Activated CD8-positive, alpha-beta memory T cell treated with anti-CD3 and anti-CD28 coated beads, Interleukin-2, amount 10 ng/mL, durations not matched to agents 7 days and 5 days (primary cell): ENCODE measurements at places on chromosomes 12 and 14. TPM values are rescaled to one million over a fixed set of nuclear protein-coding genes. Genes with fewer than 3 reads are reported as not detected.

Gene NANOG
- total RNA-seq = not detected

GRCh38 chr14:88181072-88181471, 142.0 kb downstream of the KCNK10 start:
- DNase-seq = peak; percentile 44

DNA sequence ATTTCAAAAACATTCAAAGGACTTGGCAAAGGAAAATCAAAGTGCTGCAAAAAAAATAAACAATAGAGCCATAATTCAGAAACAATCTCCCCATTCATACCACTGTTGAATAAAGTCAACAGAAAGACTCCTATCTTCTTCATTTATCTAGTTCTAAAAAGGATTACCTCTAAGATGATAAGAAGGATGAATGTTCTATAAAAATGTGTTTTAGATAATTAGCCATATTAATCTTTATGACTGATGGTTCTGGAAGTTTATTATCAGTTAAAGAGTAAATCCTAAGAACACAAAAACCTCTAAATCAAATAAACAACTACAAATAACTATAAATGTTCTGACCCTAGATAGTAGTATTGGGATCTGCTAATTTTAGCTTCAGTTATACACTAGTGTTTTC, 37.8 kb upstream of the CDKL1 start:
- no peak for DNase-seq

Gene LRTM2
- not detected for total RNA-seq

DNA sequence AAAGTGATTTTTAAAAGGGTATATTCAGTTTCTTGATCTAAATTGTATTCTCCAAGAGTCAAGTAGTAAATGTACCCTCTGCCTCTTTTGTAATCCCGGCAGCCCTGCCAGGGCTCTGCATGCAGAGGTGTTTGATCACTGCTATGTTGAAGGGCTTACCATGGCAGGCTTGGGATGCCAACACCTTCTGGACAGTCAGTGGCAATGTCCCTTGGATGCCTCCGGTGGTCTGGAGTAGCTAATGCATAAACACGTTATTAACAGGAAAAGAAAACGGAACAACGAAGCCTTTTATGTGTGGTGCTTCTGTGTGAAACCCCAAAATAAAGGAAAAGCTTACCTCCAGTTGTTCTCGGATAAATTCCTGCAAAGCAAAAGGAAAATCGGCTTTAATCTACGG, 19.9 kb downstream of the EIF2B2 start:
- no peak for DNase-seq

DNA sequence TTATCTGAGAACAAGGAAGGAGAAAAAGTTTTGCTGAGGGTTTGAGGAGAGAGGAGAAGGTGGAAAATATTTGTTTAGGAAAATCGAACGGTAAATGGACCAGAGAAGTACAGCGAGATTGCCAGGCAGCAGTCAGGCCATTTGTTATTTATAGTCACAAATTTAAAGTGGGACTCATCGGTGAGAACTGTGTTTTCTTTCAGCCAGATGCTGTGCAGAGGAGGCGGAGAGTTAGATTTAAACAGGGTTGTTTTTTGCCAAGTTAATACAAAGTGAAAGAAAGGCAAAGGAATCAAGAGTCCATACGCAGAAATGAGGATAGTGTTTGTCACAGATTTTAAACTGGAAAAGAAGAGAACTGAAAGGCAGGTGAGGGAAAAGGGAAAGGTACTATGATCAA, 200.6 kb upstream of the CNOT2 start:
- no peak for DNase-seq

GRCh38 chr12:4771960-4772566, 51.9 kb downstream of the GALNT8 start:
- DNase-seq = no peak

Gene REP15
- not detected for total RNA-seq

DNA sequence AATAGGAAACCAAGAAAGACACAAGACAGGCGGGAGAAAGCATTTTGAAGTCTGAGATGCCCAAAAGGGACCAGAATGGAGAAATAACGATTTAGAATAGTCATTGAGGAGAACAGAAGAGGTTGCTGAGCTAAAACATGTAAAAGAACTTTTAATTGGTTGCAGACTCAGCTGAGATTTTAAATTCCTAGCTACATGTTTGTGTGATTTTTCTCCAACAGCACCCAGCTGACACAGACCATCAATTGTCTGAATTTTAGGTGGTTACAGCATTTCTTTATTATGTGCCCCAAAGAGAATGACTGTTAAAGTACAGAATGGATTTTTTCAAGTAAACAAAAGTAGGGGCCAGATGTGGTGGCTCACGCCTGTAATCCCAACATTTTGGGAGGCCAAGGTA, 50.3 kb downstream of the BAZ1A start:
- no peak for DNase-seq

DNA sequence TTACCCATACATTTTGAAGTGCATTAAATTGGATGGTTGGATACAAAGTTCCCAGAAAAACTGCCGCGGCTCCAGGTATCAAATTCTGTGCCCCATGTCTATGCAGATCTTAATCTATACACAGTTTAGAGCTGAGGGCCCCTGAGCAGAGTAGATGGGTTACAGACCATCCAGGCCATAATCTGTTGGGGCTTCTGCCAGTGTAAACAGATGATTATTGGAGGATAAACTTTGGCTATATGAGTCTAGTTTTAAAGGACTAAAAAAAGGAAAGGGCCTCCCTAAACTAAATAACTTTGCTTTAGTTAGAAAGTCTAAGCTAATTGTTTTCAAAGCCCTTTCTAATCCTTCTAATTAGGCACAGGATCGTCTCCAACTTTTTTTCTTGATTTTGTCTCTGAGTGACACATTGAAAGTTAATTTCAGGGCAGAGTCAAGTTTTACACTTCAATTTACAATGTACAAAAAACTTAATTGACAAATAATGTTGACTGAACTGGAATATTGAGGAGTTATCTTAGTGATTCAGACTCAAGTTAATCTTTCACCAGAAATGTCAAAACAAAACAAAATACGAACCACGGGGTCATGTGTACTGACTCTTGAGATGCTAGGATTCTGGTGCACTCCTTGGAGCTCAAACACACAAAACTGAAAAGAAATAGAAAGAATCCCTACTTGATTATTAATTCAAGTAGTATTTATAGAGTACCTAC, 133.9 kb upstream of the SCAF11 start:
- no peak for DNase-seq

- DNase-seq = no peak
Measured at GRCh38 chr14:96231526-96232130, 24.4 kb upstream of the BDKRB1 start.

DNA sequence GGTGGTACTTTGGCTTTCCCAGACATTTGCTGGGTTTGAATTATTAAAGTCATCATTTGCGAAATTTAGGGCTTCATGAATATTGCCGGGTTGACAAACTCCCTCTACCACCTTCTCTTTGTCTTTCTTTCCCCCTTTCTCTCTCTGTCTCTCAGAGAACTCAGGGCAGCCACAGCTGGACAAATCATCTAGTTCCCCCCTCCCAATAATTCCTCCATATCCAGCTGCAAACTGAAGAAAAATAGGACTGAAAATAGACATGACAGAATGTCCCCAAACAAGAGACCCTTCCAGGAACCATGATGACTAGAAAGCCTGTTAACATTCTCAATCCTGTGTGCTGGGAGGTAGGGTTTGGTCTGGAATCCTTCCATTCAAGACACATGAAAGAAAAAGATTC, 67.1 kb upstream of the TBX5 start:
- no peak for DNase-seq

DNA sequence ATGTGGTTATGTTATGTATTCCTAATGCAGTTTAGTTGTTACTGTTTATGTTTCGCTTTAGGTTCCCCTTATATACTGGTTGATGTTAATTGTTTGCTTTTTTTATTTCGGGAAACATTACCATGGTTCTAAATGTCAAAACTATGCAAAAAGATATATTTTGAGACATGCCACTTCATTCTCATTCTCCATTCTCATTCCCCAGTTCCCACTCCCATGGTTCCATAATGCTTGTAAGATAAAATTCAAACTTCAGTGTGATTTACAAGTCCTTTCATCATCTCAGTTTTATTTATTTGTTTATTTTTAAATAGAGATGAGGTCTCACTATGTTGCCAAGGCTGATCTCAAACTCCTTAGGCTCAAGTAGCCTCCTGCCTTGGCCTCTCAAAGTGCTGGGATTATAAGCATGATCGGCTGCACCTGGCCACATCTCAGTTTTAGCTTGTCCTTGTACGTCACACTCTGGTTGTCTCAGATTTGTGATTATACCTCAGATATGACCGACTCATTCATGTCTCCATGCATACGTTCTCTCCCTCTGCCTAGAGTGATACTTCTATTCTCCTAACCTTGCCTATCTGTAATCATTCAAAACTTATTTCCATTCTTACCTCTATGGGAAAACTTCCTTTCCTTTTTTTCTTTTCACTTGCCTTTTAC, 407.8 kb upstream of the RGS6 start:
- DNase-seq = no peak

GRCh38 chr12:90013409-90013808, 304.8 kb upstream of the ATP2B1 start:
- DNase-seq = no peak

DNA sequence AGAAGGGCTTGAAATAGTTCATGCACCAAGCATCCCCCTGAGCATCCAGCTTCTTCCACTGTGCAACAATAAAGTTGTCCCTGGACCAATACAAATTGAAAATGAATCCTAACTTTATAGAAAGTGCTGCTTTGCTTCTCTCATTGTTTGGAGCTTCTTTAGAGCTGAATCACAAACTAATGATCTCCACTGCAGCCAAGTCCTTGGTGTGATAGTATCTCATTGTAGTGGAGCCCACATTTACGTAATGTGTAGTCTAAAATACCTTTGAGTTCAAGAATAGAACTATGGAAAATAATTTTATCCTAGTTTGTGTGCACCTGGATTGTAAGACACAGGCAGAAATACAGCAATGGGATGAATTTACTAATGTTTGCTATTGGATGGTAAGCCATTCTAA, 319.9 kb downstream of the EGLN3 start:
- no peak for DNase-seq

DNA sequence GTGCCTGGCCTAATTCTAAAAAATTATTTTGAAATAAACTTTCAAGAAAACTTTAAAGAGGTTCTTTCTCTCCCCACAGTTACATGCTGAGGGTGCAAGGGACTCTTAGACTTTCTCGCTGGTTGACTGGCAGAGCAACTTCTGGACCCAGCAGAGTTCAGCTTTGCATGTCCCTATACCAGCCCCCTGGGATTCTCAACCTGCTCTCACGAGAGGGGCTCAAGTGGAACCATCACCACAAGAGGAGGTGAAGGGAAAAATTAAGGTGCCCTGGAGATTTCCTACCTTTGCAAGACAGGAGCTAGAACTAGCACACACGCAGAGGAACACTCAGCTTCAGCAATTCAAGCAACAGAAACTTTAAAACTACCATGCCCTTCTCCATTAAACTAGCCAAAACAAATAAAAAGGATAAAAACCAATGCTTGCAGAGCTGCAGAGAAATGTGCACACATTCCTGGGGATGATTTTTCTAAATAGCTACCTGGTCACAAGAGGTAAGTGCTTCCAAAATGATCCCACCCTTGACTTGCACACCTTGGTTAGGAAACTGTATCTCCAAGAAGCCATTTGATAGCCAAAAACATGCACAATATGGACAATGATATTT, 2.5 kb downstream of the HVCN1 start:
- DNase-seq = no peak

DNA sequence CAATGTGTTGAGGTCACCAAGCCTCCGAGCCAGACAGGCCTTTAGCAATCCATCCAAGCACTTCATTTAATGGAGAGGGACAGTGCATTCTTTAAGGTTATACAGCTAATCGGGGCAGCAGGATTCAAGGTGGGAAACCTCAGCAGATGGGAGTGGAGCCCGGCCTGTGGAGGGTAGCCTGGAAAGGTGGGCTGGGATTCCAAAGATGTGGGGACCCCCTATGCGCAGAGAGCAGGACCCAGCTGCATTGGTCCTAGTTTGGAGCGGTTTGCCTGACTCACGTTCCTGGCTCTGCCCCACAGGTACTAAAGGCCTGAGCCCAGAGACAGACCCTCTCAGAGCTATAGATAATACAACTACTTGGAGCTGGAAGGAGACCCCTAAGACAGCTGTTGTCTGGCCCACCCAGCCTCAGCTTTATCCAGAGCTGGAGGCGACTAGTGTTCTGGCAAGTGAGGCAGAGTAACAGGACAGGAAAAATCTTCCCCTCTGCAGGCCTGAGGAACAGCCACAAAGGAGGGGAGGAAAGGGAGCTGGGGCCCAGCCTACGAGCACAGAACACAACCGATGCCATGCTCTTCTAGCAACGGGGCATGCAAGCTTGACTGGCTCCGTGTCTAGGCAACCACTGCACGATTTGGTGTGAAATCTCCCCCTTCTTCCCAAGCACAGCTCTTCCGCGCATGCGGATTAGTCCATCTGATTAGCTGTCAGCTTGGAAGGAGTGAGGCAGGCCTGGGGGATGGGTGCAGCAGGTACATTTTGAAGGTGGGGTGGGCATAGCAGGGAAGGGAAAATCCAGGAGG, 1.1 kb upstream of the MYH7 start:
- DNase-seq = peak; percentile 19

DNA sequence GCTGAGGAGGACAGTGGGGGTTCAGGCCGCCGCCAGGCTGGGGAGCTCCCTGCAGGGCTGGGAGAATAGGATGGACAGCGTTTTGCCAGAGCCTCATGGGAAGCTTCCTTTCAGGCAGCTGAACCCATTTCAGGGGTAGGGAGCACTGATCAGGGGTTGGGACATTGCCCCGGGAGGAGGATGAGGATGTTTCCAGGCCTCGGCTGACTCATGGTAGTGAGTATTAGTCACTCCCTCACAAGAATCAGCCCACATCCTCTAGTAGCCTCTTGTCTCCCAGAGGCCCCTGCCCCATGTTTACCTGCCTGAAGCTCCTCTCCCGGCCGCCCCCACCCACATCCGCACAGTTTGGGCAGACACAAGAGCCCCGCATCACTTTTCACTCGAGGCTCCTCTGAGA, 89.8 kb downstream of the ZFP36L1 start:
- DNase-seq = no peak

DNA sequence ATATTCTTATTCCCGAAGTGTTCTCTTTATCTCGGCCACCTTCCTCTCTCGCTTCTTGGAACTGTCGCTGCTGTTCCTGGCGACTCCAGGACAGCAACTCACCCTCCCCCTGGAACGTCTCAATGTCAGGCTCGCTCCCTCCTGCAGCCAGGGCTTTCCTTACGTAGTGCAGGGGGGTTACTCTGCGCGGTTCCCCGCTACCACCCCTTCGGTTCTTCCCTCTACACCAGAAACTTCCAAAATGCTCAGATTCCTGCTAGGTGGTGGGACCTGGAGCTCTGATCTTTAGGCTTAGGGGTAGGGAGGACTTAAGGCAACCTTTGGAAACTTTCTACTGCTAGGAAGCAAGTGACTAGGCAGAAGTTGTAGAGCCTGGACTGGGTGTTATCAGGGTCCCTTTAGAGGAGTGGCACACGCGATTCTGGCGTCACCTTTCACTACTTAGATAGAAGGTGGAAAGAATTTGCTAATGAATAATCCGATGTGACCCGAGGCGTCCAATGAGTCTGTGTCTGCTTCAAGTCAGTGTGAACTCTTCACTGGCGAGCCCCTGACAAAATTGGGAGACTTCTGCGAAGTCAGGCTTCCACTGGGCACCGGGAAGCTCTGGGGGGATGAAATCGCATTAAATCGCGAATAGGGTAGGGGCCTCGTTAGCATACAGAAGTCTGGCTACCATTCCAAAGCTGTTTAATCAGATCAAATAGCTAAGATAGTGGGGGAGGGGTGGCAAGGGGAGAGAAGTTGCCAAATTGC, 900 bp upstream of the DPF3 start:
- DNase-seq = no peak
